Right hindlimb (tissue), 1 donor: ENCODE measurements at places on chromosomes 7 and 10.

DNA sequence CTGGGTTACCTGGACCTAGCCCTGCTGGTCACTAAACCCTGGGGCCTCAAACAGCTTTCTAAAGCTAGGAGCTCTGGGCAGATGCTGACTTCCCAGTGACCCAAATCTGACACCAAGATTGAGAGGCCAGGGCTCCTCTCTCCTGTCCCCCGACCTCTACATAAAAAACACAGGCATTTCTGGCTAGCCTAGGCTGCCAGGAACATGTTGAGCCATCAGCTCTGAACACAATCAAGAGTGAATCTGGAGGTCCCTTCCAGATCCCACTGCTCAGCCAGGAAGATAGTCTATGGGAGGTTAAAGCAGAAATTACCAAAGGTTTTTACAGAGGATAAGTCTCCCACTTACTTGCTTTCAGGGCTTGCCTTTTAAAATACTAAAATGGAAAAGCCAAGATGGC is 22.1 kb upstream of the PDE1C start:
- no peak for DNase-seq

GRCh38 chr7:92634924-92635519 is 44.8 kb upstream of the FAM133B start:
- DNase-seq: no peak

GRCh38 chr7:29563590-29564495 is at the start of gene PRR15:
Gene PRR15 (plus strand): TSS chr7:29563835. CDS start chr7:29566330, 2,495 bp downstream.
- peak; percentile 30 for DNase-seq

DNA sequence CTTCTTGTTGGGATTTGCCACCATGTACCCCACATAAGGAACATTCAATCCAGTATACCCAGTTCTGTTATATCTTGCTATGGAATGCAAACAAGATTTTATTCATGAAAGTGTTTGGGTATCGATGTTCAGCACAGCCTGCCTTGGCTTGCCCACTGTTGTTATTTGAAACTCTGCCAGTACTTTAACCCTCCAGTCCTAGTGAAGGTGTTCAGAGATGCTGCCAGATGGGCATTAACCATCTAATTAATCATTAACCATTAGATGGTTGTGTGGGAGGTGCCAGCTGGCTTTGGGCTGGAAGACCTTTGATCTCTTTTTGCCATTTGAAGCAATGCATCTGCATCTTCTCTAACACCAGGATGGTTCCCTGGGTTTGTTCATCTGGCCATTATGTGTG is 363.0 kb downstream of the SH2D4B start:
- no peak for DNase-seq

GRCh38 chr7:79459381-79459780 is 5.9 kb upstream of the MAGI2 start:
- DNase-seq: no peak

DNA sequence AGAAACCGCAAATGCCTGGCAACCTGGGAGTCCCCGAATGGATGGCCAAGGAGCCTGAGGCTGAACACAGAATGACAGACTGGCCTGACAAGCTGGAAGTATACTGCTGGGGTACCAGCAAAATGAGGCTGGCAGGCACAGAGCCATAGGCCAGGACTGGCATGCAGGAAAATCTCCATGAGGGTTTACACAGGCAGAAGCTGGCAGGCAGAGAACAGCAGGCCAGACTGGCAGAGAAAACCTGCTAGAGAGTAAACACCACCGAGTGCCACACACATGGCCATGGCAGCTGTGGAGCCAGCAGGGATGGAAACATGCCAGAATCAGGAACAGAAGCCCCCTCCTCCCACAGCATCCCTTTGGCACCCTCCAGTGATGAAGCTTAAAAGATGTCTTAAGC is 63.4 kb downstream of the CRPPA start:
- DNase-seq: peak; percentile 39

DNA sequence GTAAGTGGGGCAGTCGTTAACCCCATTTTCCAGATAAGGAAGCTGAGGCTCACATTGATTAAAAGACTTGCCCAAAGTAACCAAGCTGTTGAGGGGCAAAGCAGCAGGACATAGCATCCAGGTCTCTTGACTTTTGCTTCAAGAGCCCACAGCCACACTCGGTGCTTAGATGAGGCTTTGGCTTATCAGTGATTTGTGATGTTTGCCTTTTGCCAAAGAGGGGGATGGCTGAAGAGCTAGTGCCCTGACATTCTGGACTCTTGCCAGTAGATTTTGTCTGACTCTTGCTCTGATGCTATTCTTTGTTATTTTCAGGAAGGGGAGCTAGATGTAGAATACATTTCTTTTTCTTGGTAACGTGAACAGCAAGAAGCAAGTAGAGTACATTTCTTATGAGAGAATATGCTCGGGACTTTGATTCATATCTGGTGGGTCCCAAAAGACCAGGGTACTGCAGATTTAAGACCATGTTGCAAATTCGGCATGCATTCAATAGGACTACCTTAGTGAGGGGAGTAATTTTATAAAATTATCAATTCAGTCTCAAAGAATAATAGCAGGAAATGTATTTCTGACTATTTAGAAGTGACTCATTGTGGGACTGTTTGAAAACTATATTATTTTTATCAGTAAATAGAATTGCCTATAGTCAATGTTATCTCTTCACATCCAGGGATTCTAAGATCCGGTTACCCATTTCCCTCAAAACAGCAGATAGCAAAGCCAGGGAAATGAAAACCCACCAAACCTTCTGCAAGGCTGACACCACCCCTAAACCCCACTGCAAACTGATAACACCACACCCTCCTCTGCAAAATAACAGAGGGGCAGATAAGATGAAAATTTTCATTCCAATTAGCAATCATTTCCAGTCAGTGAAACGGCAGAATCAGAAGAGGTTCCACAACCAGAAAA is 180.0 kb upstream of the BMPER start:
- DNase-seq: no peak
